Testis (tissue), 5 donors: ENCODE measurements at places on chromosomes 12 and 14. TPM values are rescaled to one million over a fixed set of nuclear protein-coding genes. Genes with fewer than 3 reads are reported as not detected.
A peak's percentile ranks its signal among the peaks of the same experiment; 100 is the strongest.

DNA sequence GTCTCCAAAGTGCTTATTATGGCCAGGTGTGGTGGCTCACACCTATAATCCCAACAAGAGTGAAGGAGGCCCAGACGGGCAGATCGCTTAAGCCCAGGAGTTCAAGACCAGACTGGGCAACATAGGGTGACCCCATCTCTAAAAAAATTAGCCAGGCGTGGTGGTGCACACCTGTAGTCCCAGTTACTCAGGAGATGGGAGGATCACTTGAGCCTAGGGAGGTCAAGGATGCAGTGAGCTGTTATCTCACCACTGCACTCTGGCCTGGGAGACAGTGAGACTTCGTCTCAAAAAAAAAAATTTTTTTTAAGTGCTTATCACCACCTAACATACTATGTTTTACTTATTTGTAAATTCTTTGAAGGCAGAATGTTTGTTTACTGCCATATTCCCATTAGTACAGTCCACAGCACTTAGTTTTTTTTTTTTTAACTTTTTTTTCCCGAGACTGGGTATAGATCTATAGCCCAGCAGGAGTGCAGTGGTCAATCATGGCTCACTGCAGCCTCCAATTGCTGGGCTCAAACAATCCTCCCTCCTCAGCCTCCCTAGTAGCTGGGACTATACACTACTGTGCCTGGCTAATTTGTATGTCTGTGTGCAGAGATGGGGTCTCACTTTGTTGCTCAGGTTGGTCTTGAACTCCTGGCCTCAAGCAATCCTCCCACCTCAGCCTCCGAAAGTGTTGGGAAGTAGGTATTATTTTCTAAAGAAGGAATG, 4.7 kb upstream of the KANSL2 start:
- no peak for DNase-seq

DNA sequence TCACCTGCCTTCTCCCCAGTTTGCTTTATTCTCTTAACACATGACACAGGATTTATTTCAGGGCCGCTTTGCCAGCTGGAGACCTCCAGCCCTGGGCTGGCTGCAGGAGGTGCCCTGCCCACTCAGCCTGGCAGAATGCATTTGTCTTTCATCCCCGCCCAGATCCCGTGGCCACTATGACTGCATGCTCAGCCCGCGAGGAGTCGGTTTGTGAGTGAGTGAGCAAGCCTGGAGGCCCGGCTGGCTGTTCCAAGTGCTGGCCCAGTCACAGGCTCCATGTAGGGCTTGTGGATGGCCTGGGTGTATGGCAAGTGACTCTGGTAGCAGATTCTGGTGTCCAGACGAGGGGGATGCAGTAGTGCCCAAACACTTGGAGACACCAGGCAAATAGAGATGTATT, 2.1 kb downstream of the TDP1 start:
- DNase-seq: no peak

DNA sequence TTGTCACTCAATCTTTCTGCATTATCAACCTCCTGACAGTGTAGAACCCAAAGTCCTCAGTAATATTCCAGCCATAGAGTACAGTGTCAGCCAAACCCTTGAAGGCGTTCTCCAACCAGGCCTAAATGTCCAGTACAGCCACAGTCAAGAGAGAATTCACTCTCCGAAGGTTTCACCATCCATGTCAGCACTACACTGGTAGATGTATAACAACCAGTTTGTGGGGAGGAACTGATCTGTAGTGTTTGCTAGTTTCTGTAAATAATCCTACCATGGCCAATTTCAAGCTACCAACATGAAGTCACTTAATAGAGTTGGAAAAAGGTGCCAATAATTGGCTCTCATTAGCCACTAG, 456 bp upstream of the MDP1 start:
- DNase-seq: no peak

- DNase-seq: no peak
These were observed 3.1 kb downstream of the SLC25A29 start for GRCh38 chr14:100303179-100303578.

DNA sequence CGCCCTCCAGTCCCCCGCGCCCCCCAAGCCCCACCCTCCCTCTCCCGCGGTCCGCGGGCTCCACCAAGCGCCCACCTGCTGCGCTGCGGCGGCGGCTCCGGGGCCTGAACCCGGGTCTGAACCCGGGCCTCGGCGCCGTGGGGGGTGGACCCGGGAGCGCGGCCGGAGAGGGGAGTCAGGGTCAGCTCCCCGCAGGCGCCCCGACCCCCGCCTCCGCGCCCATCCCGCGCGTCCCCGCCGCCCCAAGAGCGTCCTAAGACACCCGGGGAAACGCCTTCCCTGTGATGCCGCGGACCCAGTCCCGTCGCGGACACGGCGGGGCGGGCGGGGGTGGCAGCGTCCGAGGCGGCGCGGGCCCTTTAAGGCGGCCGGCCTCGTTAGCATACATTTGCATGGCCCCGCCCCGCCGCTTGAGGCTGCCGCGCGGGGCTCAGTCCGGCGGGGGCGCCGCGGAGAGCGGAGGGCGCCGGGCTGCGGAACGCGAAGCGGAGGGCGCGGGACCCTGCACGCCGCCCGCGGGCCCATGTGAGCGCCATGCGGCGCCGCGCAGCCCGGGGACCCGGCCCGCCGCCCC, at the start of gene MMP17:
TSS of gene MMP17 (plus strand) at position 433 of the 574 bp plus-strand sequence. CDS start at position 535, 102 bp downstream.
- DNase-seq: peak; percentile 70

GRCh38 chr12:62299617-62300016, 39.4 kb downstream of the USP15 start:
- DNase-seq: no peak

DNA sequence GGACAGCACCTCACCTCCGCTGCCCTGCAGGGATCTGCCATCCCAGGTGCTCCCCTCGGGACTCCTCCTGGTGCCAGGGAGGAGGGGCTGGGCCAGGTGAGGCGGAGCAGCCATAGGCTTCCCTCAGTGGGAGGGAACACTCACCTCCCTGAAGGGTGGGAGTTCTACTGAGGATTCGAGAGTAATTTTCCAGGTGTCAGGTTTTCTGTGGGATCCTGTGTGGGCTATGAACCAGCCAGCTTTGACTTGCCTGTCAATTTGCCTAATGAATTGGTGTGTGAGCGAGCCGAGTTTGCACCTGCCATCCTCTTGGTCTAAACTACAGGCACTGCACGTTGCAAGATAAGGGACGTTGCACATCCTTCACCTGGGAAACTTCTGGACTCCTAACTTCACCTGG, 50.3 kb downstream of the NOC4L start:
- DNase-seq: no peak

DNA sequence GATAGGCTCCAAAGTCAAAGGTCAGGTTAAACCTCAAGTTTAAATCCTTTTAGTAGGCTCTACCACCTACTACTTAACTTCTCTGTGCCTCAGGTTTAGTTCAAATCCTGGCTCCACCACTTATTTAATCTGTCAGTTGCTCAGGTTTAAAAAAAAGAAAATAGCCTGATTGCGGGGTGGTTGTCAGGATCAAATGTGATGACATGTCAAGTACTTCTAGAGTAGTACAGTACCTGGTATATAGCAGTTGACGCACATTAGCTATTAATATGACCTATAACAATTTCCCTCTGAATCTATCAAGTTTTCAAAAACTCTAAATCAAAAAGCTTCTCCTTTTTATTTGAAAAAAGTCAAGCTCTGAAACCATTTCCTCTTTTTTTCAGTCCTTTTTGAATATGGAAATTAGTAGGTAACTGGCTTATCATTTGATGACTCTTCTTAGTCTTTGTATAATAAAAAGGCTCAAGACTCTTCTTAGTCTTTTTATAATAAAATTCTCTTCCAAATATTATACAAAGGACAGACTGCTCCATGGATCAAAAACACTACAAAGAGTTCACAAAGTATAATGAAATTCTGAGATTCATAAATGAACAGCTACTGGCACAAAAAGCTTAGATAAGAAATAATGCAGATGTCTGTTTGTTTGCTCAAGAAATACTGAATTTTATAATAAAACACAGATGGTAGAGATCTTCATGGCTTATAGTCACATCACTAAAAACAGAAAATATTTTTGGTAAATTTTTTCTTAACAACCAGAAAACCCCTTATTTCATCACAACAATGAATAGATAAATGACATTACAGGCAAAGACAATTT, 5.0 kb downstream of the OSBPL8 start:
- DNase-seq: no peak

GRCh38 chr12:101939856-101940265, 62.5 kb downstream of the DRAM1 start:
- peak; percentile 82 for DNase-seq

DNA sequence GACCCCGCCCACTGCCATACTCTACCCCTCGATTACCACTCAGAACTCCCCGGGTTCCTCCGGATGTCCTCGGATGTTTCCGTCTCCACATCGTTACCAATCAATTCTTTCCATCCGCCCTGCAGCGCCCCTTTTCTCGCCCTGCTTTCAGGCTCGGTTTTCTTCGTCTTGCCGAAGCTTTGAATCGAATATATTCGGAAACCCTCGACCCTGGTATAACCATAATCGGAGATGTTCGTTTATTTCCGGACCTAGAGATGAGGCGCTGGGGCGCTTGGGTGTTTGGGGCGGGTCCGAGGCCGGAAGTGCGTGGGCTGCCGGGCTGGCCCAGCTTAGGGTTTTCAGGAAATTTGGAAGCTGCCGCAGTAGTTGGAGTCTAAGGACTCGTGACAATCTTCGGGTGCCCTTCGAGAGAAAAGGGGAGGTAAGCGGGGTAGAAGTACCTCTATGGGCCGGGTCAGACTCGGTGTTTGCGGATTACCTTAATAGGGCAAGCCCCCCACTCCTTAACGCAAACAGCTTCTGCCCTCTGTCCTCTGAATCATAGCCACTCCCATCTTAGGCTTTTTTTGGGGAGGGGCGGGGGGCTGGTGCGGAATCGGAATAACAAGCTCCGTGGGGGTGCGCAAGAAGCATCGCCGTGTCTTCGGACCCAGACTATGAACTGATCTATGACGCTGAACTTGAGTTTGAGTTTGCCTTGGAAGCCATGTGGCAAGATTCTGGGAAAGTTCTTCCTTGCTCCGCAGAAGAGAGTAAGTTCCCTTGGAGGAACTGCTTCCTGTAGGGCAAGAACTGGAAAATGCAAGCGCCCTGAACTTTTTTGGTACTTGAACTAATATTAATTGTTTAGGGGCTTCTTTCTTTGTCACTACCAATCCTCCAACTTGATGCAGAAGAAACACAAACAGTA, at the start of gene C14orf119:
TSS of gene C14orf119 (plus strand) at position 310 of the 913 bp plus-strand sequence. CDS start 2,154 bp downstream, outside the sequence.
- DNase-seq: peak; percentile 100

- DNase-seq: peak; percentile 27
These were observed 313.5 kb downstream of the ALG10 start for GRCh38 chr12:34335819-34336262.

DNA sequence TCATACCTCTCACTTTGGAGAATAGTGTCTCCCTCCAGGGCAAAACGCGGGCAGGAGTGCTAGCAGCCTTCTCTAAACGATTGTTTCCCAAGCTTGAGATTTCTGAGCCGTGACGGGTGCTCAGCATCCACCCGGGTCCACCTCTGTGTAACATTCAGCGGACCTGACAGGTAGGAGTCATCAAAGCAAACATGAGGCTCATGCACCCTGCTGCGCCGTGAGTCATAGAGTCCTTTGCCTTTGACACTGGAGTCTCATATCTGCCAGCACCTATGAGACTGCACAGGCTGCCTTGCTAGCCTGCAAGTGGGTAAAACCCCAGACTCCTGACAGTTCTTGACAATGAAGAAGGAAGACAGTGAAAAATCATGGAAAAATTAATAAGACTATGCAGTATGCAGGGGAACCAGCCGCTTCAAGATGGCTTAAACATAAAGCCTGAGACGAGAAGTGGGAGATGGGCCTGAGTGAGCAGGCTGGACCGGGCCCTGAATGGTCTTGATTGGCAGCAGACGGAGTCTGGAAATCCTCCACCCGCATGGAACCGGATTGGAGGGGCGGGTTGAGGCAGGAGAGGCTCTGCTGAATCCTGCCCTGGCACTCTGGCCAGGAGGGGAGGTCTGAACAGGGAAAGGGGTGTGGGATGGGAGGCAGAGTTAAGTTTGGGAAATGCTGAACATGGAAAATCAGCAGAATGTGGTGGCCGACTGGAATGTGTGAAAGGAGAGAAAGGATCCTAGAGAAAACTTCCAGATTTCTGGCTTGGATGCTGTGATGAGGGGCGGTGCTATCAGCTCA, 54.2 kb downstream of the LGMN start:
- no peak for DNase-seq

- no peak for DNase-seq
These were observed 107.1 kb downstream of the NPAS3 start for GRCh38 chr14:33045760-33046159.

DNA sequence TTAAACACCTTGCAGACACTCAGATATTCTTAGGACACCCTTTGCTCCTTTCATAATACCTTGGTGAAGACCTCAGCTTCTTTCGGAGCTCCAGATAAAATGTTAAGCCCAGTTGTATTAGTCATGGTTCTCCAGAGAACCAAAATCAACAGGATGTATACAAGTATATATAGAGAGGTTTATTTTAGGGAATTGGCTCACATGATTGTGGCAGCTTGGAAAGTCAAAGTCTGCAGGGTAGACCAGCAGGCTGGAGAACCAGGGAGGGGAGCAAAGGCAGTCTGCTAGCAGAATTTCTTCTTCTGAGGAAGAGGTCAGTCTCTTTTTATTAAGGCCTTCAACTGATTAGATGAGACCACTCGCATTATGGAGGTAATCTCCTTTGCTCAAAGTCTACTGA, 6.9 kb upstream of the IGF1 start:
- DNase-seq: no peak

GRCh38 chr14:98230411-98230810, 1041.6 kb downstream of the BCL11B start:
- no peak for DNase-seq

GRCh38 chr14:58805605-58806409, 168.0 kb downstream of the DACT1 start:
- no peak for DNase-seq

- DNase-seq: no peak
These were observed at the start of gene USP44 for GRCh38 chr12:95551305-95551704. TSS of gene USP44 (minus strand) at chr12:95551476. CDS start at chr12:95534256, 17,220 bp downstream.

DNA sequence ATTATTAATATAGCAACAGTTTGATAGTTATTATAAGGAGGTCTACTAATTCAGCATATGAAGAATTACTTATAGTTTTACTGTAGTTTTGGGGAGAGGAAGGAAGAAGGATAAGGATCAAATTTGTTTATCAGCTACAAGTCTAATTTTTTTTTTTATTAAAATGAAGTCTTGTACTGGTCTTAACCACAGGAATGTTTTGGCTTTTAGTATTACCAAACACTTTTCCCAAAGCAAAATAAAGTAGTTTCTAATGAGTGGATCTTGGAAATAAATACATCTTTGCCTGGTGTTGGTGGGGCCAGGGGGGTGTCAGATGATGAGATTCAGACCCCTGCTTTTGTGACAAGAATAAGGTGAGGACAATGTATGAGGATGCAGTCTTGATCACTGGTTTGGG, 57.2 kb upstream of the ZDHHC17 start:
- no peak for DNase-seq

- no peak for DNase-seq
These were observed 36.0 kb upstream of the CLEC14A start for GRCh38 chr14:38291681-38292467.

GRCh38 chr14:97594306-97594705, 797.1 kb downstream of the VRK1 start:
- DNase-seq: no peak

SSTR1 gene
- 0.31 TPM for total RNA-seq

BMP4 gene
- 2.0 TPM for total RNA-seq

SLC10A1 gene
- not detected for total RNA-seq

FAM234B gene
- total RNA-seq: 11.0 TPM

TEX22 gene
- 5.2 TPM for total RNA-seq

DPPA3 gene
- not detected for total RNA-seq

P2RX2 gene
- 2.2 TPM for total RNA-seq

LGALS3 gene
- total RNA-seq: 274 TPM

MNAT1 gene
- total RNA-seq: 36.0 TPM

FAM90A1 gene
- 1.8 TPM for total RNA-seq

KERA gene
- 0.24 TPM for total RNA-seq

PTPRR gene
- 0.24 TPM for total RNA-seq
